ENCODE measurements at places on chromosomes 1 and 21. TPM values are rescaled to one million over a fixed set of nuclear protein-coding genes. Genes with fewer than 3 reads are reported as not detected.

Gene SEC16B
- total RNA-seq: 20.6 TPM

GRCh38 chr1:234920136-234920842, 208.3 kb downstream of the TOMM20 start:
- DNase-seq: peak; percentile 44

DNA sequence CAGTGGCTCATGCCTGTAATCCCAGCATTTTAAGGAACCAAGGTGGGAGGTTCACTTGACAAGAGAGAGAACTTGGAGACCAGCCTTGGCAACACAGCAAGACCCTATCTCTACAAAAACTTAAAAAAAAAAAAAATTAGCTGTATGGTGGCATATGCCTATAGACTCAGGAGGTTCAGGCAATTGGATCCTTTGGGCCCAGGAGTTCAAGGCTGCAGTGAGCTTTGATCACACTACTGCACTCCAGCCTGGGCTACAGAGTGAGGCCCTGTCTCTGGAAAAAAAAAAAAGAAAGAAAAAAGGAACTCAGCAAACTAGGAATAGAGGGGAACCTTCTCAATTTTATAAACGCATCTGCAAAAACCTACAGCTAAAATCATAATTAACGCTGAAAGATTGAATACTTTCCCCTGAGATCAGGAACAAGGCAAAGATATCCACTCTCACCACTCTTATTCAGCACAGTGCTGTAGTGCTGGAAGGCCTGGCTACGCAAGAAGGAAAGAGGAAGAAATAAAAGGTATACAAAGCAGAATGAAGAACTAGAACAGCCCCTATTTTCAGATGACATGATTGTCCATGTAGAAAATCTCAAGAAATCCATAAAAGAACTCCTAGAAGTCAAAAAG, 21.6 kb downstream of the HSF2BP start:
- DNase-seq: no peak

DNA sequence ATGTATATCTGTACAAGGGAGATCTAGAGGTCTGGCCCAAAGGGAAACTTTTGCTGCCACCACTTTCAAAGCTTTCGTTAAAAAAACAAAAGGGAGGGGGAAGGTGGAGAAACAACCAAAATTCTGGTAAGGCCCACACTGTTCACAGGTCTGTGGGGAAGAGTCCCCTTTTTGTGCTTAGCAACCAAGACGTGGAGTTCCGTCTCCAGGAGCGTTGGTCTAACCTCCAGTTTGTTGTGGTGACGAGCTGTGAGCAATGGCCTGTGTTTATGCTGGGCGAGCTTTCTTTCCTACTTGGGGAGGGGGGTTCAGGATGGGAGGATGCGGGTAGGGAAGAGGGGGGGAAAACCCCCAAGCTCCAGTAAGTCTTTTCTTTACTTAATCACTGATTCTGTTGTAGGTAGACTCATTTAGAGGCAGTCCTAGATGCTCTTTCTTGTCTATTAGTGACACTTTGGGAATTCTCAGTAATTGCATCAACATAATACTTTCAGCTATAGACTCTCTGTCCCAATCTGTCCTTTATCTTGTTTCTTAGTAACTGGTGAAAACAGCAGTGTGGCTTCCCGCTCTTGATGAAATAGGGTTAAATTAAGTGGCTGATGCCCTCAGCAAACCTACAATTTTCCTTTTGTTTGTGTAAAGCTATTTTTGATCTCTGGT, 1.5 kb downstream of the HIPK1 start:
- DNase-seq: no peak

Gene CYYR1
- total RNA-seq: 4.1 TPM

DNA sequence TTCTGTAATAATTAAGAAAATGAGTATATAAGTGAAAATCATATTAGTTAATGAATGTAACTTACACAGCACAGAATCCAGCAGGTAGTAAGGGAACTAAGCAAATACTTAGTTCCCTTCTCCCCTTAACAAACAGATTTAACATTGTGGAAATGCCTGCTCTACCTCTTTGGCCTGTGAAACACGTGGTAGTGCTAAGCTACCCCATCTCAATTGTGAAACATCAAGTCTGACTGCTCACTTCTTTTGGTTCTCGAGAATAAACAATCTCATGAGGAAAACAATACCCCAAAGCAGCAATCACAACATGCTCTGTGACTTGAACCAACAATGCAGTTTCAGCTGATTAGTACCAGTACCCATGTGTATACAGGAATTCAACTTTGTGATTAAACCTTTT, 4.7 kb downstream of the MYSM1 start:
- DNase-seq: no peak

Gene SYCP1
- total RNA-seq: not detected

DNA sequence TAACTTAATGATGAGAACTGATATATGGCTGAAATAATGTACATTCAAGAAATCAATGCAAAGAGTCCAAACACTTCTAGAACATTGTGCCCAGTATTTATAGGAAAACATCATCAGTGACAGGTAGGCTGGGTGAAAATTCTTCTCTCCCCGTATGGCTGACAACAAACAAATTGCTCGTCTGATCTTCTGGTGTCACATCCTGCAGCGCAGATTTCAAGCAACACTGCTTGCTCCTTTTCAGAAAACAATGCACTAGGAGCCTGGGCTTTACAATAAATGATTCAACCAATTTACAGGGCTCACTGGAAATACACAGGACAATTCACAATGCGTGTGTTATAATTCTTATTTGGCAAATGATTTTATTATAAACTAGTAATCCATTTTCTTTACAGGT, 185.3 kb downstream of the RERE start:
- DNase-seq: no peak

DNA sequence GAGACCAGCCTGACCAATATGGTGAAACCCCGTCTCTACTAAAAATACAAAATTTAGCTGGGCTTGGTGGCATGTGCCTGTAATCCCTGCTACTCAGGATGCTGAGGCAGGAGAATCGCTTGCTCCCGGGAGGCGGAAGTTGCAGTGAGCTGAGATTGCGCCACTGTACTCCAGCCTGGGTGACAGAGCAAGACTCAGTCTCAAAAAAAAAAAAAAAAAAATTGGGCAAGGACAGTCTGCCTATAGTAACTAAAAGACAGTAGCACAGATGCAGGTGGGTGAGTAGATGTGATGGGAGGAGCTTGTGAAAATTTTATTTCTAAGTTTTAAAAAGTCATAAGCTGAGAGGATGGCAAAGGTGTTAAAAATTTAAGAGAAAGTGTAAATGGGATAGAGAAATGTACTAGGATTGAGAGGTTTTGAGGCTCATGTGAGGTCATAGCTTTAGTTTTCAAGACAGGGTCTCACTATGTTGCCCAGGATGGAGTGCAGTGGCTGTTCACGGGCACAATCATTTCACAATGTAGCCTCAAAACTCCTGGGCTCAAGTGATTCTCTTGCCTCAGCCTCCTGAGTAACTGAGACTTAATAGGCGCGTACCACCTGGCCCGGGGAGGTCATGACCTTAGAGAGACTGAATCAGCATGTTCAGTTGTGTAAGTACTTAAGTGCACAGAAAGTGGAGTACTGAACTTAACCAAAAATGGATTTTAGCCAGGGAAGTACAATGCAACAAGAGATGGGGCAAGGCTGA, 33.7 kb downstream of the PTP4A2 start:
- no peak for DNase-seq

GRCh38 chr1:164703960-164704411, 145.0 kb downstream of the PBX1 start:
- no peak for DNase-seq

Gene C4BPA
- 2.6 TPM for total RNA-seq

DNA sequence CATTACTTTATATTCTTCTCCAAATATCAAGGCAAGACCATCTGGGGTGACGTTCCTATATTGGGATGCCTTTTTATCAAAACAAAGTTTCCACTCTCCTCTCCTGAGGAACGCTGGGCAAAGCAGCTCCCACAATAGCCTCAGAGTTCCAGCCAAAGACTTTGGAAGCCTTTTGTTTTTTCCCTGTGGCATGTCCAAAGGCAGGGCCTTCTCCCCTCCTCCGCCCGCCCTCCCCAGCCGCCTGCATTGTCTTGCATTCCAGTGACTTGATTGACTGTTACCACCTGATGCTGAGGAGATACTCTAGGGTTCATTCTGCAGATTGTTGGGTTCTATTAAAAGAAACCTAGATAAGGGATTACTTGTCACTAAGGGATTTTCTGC, 43.5 kb downstream of the PROX1 start:
- DNase-seq: no peak

- no peak for DNase-seq
These were observed 29.3 kb upstream of the RD3 start for GRCh38 chr1:211521102-211521815.

DNA sequence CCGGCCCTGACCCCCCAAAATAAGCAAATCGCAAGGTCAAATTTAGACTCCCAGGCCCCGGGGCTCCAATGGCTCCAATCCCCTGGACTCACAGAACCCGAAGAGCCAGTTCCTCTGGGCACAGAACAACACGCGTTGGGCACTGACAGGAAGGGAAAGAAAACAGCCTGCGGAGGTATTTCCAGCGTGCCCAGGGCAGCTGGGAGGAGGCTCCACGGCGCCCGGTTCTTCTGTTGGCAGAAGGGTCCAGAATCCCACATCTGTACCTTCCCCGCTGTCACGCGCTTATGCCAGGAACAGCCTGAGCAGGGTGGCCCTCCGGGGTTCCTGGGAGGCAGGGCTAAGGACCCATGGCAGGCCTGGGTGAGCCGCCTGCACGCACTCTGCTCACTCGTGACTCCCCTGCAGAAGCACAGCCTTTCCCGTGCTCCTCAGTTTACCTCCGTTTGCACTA, 85.5 kb downstream of the RIPK4 start:
- DNase-seq: peak; percentile 46

DNA sequence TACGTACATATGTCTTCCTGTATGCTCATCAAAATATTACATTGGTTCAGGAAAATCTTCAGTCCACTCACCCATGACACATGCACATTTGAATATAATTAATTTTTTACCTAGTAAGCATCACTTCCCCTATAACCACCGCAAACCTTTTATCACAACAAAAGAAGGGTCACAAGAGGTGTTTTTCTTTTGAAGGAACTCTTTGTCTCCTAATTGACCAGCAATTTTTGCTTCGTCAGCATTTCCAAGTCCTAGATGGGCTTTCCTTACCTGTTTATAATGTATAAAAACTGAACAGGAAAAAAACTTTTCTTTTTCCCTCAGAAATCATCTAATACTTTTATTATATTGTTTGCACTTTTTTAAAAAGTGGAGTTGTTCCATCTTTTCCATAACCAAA, 631.3 kb downstream of the PLA2G4A start:
- DNase-seq: no peak

DNA sequence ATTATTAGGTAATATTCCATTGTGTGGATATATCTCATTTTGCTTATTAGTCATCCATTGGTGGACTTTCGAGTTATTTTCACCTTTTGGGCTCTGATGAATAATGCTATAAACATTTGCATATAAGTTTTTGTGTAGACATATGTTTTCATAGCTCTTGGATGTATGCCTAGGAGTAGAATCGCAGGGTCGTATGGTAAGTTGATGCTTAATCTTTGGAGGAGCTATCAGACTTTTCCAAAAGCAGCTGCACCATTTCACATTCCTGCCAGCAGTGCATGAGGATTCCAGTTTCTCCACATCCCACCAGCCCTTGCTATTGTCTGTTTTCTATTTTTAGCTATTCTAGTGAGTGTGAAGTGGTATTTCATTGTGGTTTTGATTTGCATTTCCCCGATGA, 120.3 kb upstream of the TMEM51 start:
- no peak for DNase-seq

- DNase-seq: no peak
These were observed 452.9 kb downstream of the SETD4 start for GRCh38 chr21:35607406-35607805.

DNA sequence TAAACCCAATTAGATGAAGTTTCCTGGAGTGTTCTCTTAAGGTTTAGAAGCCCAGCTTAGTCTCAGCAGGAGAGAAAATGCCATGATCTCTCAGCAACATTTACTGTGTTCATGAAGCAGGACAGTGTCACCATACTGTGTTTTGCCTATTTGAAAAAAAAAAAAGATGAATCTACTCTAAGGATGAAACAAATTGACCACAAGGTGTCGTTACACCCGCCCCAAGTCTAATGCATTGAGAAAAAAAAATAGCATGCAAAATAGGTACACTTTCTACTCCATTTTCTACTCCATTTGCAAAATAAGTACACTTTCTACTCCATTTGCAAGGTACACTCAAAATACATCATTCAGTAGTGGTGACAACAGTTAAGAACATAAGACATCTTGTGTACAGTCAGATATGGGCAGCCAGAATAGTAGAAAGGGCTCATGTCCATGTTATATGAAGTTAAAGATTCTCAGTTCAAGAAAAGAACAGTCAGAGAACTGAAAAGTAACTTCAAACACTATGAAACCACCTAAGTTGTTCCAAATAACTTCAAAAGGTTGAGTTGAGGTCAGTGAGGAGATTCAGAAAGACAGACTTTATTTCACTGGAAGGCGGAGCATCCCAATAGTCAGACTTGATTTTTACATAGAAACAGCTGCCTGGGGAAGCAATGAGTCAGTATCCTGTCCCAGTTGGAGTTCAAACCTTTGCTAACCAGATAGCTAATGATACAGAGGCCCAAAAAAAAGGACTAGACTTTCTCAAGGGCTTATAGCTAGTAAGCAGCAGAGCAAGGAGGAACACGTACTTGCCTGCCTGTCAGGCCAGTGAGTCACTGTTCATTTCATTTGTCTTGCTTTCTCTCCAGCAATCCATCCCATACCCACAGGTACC, 13.3 kb downstream of the PLPPR5 start:
- no peak for DNase-seq

DNA sequence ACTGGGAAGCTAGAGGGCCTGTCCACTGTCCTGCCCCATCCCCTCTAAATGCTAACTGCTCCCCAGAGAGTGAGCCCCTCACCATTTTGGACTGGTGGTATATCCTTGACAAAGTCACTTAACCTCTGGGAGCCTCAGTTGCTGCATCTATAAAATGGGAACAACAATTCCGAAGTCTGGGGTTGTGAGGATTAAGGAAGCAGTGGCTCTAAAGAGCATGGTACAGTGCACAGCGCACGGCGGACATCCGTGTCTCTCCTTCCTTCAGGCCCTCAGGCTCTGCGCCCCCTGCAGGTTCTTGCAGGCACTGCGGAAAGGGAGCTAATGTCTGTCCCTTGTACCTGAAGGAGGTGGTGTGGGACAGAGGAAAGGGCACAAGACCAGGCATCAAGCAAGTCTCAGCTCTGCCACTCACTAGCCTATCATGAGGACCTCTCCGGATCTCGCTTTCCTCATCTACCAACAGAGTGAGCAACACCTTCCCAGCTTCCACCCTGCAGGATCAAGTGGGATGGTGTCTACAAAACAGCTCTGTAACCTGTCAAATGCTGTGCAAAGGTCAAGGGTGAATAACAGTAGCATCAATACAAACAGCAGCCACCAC, 20.1 kb downstream of the ECE1 start:
- DNase-seq: peak; percentile 94

- no peak for DNase-seq
These were observed 34.6 kb upstream of the HEATR1 start for GRCh38 chr1:236638945-236639344.

- no peak for DNase-seq
These were observed 168.7 kb downstream of the CAMTA1 start for GRCh38 chr1:6953907-6954364.

DNA sequence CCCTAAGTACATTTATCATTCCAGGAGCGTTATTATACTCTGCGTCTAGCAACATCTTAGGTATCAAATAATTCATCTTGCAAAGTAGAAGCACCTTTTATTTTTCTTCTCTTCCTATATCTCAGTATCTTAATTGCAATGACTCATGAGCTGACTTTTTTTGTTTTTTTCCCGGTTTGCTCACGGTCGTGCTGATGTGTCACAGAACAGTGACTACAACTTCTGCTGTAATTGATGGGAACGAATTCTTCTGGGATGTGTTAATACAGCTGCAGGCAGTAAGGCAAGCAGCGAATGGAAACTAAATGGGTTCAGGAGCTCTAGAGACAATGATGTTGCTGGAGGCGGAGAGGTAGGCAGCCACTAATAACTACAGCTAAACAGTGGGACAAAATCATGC, 89.8 kb upstream of the TMPRSS15 start:
- DNase-seq: no peak

Measured in Peyer's patch (tissue), 4 donors.